Stimulated activated CD8-positive, alpha-beta memory T cell treated with anti-CD3 and anti-CD28 coated beads, Interleukin-15, amount 100 ng/mL, for 48 hours (primary cell): ENCODE measurements at places on chromosomes 16 and 17.

GRCh38 chr17:81511804-81512561 is 616 bp downstream of the ACTG1 start:
- no peak for DNase-seq

DNA sequence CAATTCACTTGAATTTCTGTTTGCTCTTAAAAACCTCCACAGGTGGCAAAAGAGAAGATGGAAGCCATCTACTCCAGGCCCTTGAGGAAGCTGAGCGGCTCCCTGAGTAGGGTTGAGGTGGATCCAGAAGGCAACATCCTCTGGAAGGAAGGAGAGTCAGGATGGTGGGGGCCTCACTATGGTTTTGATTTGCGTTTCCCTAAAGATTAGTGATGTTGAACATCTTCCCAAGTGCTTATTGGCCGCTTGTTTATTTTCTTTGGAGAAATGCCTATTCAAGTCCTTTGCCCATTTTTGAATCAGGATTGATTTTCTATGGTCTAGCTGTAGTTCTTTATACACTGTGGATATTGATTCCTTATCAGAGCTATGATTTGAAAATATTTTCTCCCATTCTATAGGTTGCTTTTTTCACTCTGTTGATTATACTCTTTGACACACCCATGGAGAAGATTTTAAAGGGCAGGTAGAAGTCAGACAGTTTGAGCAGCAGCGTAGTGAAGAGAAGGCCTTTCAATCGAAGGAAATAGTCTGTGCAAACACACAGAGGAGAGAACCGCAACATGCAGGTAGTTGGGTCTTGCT is 58.6 kb downstream of the WSB1 start:
- no peak for DNase-seq

DNA sequence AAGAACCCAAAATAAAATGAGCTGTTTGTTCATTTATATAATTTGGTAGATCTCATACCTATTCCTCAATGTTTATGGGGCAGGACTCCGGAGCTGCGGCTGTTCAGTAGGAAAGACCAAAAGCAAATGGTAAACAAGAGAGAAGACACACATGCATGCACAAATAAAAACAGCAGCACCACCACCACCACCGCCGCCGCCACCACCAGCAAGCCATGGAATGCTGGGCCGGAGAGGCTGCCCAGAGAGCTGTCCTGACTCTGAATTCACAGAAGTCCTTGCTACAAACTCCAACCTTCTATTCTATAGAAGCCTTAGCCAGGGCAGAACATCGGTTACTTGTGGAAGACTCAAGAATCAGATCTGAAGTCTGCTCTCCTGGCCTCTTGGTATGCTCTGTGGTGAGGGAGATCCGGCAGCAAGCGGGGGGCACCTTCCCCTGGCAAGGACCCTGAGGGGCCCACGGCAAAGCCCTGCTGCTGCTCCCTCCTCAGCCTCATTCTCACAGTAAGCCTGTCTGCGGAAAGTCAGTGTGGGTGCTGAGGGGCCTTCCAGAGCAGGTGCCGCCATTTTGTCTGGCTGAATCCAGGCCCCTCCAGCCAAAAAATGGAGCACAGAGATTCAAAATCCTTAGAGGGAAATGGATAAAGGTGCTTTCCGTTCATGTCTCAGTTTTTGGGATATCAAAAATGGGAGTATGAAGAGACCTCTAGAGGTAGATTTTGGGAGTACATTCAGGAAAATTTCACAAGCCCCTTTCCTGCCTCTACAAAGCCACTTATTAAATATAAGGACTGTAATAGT is 6.4 kb upstream of the FOXJ1 start:
- DNase-seq: no peak

GRCh38 chr17:76438906-76439305 is 14.0 kb downstream of the UBE2O start:
- no peak for DNase-seq

GRCh38 chr16:81571175-81571574 is 126.6 kb downstream of the CMIP start:
- DNase-seq: no peak

DNA sequence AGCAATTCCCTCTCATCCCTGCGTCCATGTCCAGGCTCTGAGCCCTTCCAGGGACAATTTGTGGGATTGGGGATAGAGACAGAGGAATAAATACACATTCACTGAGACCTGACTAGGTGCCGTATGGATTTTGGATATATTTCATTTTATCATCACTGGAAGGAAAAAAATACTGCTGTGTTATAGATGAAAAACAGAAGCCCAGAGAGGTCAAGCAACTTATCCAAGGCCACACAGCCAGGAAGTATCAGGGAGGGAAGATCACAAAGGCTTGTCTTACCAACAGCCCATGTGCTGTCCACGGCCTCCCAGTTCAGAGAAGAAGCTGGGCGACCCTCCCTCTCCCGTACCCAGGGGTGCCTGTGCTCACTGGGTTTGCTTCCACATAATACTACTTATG is 6.1 kb upstream of the HAP1 start:
- no peak for DNase-seq

- DNase-seq: no peak
Measured at GRCh38 chr16:19980632-19981265, 92.9 kb downstream of the GPR139 start.

DNA sequence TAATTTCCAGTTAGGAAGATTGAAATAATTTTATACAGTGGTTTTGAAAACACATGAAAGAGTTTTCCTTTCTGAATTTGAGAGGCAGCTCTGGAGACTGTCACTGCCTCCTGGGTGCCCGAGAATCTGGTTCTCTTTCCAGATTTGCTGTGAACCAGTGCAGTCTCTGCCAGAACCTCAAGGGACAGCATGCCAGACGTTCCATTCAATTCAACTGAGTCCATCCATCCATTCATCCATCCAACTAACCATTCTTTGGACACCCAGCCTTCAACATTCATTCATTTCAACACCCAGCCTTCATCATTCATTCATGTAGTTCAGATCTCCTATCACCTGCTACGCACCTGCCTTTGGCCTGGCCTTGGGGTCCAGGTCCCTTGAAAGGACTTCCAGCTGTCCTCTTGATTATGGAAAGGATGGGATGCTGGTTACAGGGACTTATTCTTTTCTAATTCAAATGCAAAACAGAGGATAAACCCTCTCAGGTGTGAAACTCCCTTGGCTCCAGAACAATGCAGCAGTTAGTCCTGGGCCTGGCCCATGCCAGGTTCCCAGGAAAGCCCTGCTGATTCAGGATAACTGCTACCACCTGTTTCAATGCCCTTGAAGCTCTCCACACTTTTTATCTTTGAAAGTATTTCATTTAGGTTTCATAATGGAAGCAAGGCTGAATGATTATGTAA is 68.7 kb downstream of the WSCD1 start:
- no peak for DNase-seq
